NCI-H774 (cell line): ENCODE measurements at places on chromosomes 6 and 20.

GRCh38 chr6:97021194-97021593 lies 96.7 kb downstream of the KLHL32 start:
- no peak for DNase-seq

DNA sequence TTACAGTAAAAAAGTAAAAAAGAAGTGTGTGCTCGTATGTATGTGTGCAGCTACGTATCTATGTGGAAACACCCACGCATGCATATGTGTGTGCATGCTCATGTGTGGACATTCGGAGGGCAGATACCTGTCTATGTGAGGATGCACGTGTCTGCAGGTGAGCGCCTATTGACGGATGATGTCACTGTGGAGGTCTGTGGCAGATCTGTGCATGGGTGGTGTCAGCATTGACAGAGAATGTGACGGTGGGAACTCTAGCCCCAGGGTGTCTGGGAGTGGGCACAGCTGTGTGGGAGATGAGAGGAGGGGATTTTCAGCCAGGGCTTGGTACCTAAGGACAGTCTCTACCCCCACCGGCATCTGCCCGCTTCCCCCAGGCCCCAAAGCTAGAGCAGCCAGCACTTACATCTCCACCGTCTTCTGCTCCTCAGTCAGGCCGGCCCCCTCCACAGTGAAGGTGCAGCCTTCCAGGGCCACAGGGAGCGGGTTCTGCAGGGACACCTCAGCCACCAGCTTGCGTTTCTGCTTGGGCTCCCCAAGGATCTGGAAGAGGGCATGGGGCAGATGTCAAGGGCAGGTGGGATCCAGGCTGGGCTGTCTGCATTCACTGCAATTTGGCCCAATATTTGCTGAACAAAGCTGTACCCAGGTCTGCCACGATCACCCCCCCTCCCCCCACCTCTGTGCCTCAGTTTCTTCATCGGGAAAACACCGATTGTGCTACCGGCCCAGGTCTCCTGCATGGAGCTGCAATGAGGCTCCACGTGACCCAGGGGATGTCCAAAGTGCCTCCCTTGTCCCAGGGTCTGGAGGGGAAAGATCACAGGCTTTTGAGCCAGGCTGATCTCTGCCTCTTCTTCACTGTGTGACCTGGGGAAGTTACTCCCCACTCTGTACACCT lies 34.1 kb downstream of the TGM2 start:
- DNase-seq: no peak

- no peak for DNase-seq
Observed at GRCh38 chr6:148463671-148464070, 121.0 kb downstream of the SASH1 start.

GRCh38 chr20:36482044-36482473 lies 59.3 kb upstream of the MYL9 start:
- DNase-seq: peak; percentile 92

DNA sequence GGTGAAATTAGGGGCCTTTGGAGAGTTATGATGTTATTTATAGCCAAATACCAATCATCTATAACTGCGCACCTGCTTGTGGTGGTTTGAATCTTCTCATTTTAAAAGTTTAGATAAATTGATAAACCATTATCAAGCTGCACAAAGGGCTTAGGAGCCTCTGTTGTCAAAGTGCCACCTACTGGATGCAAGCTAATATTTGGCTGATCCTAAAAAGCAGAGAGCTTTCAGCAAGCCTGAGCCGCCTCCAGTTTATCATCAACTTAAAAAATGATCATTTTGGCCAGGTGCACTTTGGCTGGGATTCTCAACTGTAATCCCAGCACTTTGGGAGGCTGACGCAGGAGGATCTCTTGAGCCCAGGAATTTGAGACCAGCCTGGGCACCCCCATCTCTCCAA lies 58.5 kb upstream of the ATXN1 start:
- no peak for DNase-seq

DNA sequence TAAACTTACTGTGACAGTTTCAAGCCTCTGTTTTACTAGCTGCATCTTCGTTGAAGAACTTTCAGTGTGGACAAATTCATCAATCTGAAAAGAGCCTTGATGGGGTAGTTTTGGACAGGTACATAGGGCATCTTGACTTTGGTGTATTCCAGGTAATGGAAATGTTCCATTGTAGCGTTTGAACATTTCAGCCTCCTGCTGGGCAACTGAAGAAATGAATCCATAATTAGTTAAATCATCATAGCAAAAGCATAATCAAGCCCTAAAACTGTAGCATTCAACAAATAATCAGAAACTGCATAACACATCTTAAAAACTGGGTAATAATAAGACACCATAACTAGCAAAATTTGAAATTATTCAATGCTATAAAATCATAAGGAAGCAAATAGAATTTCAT lies 86.2 kb downstream of the AHI1 start:
- no peak for DNase-seq

DNA sequence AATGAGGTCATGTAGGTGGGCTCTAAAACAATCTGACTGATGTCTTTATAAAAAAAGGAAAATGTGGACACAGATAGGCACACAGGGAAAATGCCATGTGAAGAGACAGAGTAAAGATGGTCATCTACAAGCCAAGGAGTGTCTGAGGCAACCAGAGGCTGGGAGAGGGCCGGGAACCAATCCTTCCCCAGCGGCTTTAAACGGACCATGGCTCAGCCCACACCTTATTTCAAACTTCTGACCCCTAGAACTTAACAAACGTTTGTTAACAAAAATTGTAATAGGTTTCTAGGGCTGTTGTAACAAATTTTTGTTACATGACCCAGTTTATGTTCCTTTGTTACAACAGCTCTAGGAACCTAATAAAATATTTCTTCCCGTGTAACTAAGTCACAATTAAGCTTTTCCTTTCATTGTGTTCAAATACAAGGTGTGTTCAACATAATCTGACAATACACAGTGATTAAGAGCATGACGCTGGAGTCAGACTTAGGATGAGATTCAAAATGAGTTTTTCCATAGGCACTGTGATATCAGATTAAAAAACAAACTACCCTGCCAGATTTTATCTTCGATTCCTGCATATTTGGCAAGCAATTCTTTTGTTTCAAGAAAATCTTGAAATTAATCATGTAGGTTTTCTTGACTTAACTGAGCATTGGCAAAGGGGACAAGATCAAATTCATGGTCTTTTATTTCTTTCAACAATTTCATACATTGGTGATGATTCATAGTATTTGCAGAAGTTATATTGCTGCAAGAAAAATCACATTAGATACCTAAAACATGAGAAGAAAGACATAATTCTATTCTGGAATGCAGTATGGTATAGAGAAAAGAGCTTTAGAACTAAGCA lies 169.5 kb upstream of the RIPOR2 start:
- DNase-seq: no peak

DNA sequence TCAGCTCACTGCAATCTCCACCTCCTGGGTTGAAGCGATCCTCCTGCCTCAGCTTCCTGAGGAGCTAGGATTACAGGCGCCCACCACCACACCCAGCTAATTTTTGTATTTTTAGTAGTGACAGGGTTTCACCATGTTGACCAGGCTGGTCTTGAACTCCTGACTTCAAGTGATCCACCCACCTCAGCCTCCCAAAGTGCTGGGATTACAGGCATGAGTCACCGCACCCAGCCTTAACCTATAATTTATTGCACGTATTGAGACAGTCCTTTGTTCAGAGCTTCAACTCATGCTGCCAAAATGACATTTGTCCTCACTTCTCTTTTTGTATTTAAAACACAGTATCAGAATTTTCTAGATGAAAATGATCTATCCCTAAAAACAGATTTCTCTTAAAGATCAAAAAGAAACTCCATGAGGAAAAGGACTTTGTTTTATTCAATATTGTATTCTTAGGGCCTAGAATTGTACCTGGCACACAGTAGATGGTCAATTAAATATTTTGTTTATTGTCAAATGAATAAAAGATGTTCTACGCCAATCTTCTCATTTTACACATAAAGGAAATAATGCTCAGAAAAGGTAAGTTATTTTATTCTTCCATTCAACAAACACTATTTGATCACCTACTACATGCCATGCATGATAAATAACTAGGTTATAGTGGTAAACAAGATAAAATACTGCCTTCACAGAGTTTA lies 10.8 kb downstream of the SERAC1 start:
- no peak for DNase-seq

- no peak for DNase-seq
Observed at GRCh38 chr6:38170666-38171355, 351.3 kb downstream of the ZFAND3 start.

DNA sequence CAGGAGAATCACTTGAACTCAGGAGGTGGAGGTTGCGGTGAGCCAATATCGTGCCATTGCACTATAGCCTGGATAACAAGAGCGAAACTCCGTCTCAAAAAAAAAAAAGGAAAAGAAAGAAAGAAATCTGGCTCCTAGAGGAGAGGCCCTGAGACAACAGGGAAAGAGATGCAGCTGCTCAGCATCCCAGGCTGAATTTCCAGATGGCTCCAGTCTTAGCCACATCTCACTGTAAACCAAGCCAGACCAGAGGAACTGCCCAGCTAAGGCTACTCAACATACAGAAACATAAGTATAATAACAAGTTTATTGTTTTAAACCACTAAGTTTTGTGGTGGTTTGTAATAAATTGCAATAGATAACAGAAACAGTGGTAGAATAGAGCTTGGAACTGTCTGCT lies 38.5 kb upstream of the TASP1 start:
- DNase-seq: no peak

DNA sequence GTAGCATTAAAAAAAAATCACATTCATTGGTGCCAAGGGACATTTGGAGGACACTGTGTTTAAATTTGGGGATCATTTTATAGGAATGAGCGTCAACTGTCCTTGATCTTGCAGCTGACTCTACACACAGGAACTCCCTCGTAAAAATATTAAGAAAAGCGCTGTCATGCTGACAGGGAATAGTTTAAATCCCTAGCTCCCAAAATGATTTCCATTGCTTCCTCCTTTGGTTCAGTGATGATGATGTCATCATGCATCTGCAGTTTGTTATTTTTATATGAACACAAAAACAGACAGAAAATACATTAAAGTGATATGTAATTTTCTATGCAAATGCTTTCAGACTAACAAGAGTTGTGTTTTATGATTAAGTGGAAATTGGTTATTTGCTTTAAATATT lies 275.6 kb downstream of the BTBD9 start:
- no peak for DNase-seq

DNA sequence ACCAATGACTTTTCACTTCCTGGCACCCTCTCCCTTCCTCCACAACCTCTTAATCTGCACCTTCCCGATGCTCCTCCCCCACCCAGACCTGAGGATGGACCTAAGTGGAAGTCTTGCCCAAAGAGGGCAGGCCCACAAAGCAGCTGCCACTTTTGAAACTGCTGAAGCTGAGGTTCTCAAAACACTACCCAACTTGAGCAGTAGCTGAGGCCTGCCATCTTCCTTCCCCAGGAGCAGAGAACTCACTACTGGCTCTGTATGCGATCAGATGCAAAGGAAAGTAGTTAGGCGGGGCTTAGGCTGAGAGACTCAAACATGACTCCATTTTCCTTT lies 1.5 kb downstream of the HM13 start:
- no peak for DNase-seq

GRCh38 chr20:57678340-57678739 lies 31.5 kb downstream of the PMEPA1 start:
- DNase-seq: no peak

DNA sequence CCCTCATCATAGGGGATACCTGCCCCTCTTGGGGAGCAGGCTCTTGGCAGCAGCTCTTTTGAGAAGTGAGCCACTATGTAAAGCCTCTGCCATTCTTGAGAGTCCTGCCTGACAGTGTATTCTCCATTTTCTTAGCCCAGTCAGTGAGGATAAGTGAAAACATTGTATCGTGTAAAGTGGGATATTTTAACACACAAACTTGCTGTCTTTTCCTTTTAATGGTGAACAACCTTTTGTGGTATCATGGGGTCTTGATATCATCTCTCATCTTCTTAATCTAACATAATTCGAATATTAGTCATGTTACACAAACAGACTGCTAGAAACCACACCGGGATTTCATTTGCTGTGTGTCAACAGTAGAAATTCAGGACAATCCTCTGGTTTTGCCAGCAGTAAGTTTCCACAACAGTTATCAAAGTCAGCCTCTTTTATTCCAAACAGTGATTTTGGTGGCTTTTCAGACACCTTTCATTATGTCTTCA lies 136.2 kb downstream of the HIVEP1 start:
- DNase-seq: no peak

GRCh38 chr6:42901538-42901957 lies 14.3 kb upstream of the PTCRA start:
- peak; percentile 87 for DNase-seq

DNA sequence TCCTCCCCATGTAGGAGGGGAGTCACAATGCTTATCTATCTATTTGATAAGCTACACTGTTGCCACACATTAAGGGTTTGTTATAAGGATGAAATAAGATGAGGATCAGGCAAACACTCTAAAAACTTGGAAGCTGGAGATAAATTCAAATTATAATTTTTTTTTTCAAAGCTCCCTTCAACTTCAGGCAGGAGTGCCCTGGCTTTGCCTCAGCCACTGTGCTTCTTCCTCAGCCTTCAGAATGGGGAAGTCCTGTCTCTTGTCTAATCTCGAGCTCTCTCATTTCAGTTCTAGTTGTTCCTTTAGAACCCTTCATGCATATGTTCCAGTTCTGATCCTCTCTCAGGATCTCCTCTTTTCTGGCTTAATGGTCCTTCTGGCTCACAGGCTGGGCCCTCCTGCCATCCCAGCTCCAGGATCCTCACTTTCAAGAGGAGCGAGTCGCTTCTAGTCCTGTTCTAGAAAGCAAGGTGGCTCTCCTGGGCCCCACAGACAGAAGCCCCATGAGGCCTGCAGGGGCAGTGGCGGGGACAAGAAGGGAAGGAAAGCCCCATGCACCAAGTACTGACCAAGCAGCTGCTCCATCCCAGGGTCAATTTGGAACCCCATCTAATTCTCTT lies 164.3 kb downstream of the VEGFA start:
- no peak for DNase-seq

DNA sequence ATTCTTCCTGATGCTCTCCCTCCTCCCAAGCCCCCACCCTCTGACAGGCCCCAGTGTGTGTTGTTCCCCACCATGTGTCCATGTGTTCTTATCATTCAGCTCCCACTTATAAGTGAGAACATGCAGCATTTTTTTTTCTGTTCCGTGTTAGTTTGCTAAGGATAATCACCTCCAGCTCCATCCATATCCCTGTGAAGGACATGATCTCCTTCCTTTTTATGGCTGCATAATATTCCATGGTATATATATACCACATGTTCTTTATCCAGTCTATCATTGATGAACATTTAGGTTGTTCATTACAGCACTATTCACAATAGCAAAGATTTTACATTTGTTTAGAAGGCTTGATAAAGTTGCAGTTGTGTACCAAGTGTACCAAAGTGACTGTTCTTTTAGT lies 57.9 kb downstream of the KCNS1 start:
- DNase-seq: no peak
